ENCODE measurements at places on chromosomes 4 and X.

GRCh38 chrX:151870602-151871001 lies 42.1 kb upstream of the MAGEA4 start:
- DNase-seq: no peak

DNA sequence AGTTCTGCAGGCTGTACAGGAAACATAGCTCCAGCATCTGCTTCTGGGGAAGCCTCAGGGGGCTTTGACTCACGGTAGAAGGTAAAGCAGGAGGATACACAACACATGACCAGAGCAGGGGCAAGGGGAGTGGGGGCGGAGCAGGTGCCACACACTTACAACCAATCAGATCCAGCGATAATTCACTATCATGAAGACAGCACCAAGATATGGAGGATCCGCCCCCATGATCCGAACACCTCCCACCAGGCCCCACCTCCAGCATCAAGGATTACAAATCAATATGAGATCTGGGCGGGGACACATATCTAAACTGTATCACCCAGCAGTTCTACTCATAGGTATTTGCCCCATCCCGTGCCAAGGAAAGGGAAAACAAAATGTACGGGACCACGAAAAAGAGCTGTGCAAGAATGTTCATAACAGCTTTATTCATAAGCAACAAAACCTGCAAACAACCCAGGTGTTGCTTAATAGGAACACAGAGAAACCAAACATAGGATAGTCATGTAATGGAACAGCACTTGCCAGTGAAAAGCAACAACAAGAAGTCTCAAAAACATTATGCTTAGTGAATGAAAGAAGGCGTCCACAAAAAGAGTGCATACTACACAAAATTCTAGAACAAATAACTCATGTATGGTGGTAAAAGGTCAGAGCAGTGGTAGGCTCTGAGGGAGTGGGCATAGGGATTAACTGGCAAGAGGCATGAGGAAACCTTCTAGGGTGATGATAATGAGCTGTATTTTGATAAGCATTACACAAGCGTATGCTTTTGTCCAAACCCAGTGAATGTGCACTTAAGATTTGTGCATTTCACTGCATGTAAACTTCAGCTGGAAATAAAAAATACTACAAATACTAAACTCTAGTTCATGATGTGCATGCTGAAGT lies 130.9 kb upstream of the FAM9B start:
- DNase-seq: no peak

DNA sequence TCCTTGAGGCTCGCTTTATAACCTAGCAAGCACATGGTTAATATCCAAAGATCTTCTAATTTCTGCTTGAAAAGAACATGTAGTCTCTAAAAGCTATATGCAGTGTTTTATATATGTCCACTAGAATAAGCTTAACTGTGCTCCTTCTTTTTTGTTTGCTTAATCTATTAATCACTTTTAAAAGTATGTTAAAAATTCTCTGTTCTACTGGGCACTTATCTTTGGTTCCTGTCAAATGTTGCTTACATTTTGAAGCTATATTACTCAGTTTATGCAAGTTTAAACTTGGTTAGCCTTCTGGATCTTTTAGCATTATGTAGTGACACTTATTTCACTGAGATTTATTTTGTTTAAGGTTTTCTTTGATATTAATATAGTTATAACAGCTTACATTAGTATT lies 32.5 kb downstream of the MAOA start:
- no peak for DNase-seq

- DNase-seq: no peak
Observed at GRCh38 chr4:19793831-19794230, 457.9 kb upstream of the SLIT2 start.

DNA sequence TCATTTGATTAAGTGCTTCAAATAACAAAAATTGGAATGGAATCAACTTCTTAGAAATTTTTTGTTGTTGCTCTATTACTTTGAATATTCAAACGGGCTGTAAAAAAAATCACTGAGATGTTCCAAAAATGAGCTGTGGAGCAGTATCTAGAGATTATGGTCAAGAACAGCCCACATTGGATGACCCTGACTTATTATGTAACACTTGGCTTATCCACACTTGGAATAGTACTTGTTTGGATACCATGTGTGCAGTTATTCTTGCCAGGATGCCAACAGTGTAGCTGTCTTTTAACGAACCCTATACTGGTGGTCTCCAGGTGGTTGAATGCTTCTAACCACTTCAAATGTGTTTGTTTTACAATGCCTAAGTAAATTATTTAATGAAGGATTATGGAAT lies 64.9 kb upstream of the CAMK2D start:
- no peak for DNase-seq

DNA sequence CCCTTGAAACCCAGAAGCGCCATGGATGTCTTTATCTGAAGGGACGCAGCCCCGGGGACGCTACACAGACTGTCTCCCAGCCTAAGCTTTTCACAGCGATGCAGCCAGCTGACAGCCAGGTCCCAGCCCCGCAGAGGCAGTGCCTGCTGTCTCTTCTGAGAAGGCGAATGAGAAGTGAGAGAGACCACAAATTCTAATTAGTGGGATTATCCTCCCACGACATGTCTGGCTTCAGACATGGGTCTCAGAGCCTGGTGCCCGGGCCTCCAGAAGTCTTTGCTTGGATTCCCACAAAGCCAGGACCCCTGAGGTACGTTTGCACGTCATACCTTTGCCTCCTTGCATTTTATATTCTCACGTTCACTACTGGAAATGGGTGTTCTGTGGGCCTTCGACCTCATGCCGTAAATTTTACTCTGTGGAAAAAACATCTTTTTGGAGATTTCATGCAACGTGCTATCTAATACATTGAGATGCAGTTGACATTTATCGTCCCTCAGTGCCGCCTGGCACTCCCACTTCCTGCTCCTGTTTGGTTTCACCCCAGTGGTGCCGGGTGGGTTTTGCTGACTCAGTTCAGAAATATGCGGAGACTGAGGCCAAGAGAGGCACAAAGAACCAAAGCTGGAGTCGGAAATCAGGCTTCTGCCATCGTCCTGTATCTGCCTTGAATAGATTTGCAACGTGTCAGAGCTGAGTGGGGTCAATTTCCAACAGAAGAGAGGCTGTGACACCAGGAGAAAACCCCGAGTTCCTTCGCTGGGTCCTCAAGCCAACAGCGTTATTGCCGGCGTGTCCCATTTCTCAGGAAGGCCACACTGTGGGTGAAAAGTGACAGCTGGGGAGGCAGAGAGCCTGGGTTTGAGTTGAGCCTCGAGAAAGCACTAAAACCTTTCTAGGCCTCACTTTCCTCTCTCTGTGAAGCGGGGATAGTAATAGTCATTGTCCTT lies 114.4 kb downstream of the STK32B start:
- no peak for DNase-seq

DNA sequence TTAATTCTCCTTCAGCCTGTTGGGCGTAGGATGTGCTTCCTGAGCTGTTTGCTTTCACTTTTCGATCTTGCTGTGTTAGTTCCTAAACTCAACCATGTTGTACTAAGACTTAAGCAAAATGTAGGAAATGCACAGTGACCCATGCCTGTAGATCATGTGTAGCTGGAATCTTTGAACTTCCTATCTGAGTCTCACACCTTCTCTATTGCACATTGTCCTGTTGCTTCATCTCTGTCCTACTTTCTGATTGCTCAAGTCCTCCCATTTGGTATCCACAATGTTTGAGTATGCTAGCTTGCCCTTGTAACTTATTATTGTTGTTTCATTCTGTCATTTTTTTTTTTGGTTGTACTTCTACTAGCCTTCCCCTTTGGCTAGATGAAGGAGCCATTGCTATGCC lies 239.6 kb downstream of the PPP1R2C start:
- no peak for DNase-seq

- no peak for DNase-seq
Observed at GRCh38 chr4:189294574-189294973, 646.1 kb upstream of the FRG1 start.

- DNase-seq: no peak
Observed at GRCh38 chr4:169238445-169238844, 32.3 kb downstream of the SH3RF1 start.

- DNase-seq: no peak
Observed at GRCh38 chr4:156642161-156642560, 329.4 kb downstream of the PDGFC start.

GRCh38 chr4:152968806-152969394 lies 32.8 kb downstream of the FHDC1 start:
- DNase-seq: no peak

Measured in DMS79 (cell line).